Anterior cingulate cortex (tissue), 58 donors: ENCODE measurements at places on chromosomes 13 and 19.

GRCh38 chr19:28426730-28427225 lies 786.2 kb downstream of the UQCRFS1 start:
- DNase-seq = no peak

DNA sequence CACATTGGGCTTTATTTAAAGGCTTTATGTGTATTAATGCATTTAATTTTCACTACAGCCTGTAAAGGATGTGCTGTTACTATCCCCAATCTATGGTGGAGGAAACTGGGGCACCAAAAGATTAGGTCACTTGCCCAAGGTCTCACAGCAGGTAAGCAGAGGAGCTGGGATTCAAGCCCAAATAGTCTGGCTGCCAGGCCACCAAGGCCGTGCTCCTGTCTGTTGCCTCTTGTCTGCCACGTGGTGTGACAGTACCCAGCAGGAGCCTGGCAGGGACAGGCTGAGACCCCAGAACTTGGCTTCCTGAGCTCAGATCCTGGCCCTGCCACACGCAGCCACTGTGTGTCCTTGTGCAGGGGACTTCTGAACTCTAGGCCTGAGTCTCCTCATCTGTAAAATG lies 4.5 kb downstream of the NTN5 start:
- DNase-seq = no peak

DNA sequence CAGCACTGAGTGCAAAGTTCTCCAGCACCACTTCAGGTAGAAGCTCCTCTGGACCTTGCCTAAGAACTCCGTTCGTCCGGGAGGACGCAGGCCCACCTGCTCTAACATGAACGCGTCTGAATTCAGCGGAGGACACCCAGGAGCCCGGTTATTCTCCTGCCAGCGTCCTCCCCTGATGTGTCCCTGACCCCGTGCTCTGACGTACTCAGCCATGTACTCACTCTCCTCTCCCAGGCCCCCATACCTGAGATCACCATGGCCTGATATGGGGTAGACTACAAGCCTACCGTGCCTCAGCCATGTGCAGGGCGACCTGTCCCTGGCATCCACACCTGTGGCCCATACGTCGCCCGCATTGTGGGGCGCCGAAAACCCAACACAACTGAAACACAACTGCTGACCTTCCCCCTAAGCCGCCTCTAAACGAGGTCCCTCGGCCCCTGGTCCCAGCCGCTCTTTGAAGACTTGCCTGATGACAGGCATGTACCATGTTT lies 744 bp upstream of the ZNF584 start:
- no peak for DNase-seq

DNA sequence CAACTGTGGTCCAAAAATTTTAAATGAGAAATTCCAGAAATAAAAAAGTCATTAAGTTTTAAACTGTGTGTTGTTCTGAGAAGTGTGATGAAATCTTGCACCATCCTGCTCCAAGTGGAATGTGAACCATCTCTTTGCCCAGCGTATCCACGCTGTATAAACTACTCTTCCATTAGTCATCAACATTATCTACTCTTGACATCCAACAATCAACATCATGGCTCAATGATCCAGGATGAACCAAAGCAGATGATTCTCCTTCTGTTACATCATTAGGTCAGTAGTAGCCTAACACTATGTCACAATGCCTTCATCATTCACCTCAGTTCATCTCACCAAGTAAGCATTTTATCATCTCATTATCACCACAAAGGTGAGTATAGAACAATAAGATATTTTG lies 55.3 kb downstream of the SUCLA2 start:
- DNase-seq = no peak

- no peak for DNase-seq
Observed at GRCh38 chr13:49165798-49166752, 54.1 kb upstream of the MLNR start.

GRCh38 chr13:41565216-41565615 lies 107.9 kb downstream of the RGCC start:
- DNase-seq = no peak

GRCh38 chr19:6362027-6362350 lies 658 bp downstream of the CLPP start:
- no peak for DNase-seq

DNA sequence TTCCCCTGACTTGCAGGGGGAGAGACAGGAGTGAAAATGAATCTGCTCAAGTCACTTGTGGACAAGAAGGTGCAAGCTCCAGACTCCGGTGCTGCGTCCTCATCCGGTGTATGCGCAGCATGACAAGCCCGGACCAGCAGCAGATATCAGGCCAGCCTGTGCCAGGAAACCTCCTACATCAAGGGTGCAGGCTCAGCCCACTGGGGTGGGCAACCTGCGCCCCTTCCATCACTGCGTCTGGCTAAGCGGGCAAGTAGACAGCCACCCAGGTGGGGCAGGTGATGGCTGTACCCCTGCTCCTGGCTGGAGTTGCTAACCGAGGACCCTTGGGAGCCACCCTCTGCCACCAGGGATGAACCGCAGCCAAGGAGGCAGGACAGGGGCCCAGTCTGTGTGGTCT lies 32.9 kb upstream of the SLC15A1 start:
- DNase-seq = no peak

- DNase-seq = no peak
Observed at GRCh38 chr19:13463296-13463695, 43.0 kb downstream of the CACNA1A start.

DNA sequence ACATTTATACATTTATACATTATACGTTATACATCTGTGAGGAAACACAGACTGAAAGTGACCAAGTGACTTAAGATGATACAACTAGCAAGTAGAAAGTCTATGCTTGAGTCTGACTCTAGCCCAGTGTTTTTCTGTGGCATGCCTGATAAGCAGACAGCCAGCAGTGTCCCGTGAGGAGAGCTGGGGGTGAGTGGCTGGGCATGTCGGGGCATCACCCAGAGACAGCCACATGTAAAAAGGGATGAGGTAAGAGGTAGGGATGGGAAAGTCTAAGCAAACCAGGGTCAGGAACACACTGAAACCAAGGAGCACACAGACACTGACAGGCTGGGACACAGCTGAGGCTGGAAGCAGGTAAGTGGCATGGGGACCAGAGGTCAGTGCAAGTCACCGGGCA lies 333.2 kb downstream of the FOXO1 start:
- no peak for DNase-seq

GRCh38 chr13:92412481-92412880 lies 814.1 kb upstream of the GPC6 start:
- DNase-seq = no peak

DNA sequence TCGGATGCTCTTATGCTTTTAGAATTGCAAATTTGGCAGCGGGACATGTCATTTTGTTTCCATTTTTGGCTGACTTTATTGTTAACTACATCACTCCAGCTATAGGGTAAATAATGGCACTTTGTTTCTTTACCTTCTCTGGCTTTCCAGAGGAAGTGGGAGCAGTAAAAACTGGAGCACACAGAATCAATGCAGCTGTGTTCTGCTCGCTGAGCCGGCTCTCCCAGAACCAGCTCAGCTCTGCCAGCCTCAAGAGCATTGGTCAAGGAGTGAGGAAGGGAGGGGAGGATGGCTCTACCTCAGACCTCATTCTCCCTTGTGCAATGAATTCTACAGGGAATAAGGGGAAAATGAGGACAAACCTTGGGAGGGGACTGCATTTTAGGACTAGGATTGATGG lies 50.5 kb upstream of the SPATA13 start:
- DNase-seq = no peak

DNA sequence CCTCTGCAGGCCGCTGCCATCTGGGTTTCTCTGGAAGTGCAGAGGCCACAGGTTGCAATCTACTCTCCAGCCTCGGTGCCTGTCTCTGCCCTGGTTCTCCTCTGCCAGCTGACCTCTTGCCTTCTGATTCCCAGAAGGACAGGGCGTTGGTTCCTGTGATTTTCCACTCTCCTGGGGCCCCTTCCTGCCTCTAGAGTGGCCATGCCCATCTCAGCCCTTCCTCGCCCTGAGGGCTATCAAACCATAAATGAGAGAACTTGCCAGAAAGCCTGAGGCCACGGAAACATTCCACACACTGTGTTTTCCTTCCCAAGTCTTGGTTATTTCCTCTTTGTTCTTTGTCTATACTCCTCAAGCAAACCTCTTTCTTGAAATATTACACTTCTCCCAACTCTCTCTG lies 146.2 kb downstream of the SHISA2 start:
- no peak for DNase-seq

DNA sequence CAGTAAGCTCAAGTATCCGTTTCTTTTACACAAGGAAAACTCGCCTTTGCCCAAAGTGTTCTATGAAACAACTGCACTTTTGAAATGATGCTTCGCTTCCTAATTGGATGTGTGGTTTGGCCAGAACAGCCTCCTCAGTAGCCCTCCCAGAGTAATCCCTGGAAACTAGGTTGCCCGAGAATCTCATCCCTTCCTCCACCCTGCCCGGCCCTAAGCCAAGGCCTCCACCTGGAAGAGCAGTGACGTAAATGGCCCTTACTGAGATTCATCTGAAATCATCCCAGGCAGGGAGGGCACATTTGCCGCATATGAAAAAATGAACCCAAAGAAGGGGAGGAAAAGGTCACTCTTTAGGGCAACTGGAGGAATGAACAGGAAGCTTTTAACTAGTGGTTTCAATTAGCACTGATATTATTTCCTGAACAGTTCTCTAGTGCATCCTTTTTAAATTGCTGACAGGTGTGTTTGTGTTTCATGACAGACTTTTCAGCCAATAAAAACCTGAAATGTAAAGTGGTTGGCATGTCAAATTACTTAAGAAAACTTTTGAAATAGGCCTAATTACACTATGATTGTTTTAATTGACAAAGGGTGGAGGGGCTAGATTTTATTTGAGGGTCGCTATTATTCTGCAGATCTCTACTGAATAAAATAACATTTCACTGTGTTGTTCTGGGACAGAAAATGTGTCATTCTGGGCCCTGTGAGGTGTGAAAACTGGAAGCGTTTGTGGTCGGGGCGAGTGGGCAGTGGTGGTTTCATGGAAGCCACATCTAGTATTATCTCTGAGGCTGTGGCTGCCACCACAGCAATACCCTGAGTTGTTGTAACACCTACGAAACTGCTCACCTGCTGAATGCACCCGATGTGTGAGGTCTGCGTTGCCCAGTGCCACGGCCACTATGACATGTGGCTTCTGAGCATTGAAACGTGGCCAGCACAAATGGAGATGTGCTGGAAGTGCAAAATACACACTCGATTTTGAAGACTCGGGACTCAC lies 112.1 kb downstream of the ZIC5 start:
- DNase-seq = no peak

- DNase-seq = no peak
Observed at GRCh38 chr13:47076500-47076899, 179.6 kb upstream of the HTR2A start.

DNA sequence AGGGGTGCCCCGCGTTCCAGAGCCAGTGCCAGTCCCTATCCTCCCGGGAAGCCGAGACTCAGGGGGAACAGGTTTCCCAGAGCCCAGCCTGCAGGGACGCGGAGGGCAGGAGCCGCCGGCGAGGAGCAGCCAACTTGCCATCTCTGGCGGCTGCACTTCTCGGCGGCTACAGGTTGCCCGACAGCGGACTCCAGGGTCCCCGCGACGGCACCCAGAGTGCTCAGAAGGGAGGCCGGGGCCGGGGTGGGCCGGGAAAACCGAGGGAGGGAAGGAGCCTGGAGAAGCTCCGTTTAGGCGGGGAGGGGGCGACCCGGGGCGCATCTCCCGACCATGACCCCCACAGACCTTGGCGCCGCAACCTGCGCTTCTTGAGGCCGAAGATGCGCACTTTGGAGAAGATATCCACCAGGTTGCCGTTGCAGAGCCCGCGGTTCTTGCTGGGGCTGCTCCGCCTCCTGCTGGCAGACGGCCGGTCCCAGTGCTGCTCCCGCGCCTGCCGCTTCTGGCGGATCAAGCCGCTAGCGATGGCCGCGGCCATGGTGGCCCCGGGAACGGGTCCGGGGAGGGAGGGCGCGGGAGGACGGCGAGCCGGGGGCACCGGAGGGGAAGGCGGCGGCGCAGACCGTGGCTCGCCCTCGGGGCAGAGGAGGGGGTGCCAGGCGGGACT lies 463.8 kb downstream of the ITGBL1 start:
- no peak for DNase-seq

- DNase-seq = no peak
Observed at GRCh38 chr13:36366031-36366430, 19.8 kb upstream of the SPART start.

- DNase-seq = no peak
Observed at GRCh38 chr13:47372751-47373150, 475.9 kb upstream of the HTR2A start.

GRCh38 chr13:40777166-40777808 lies 6.3 kb upstream of the MRPS31 start:
- no peak for DNase-seq

DNA sequence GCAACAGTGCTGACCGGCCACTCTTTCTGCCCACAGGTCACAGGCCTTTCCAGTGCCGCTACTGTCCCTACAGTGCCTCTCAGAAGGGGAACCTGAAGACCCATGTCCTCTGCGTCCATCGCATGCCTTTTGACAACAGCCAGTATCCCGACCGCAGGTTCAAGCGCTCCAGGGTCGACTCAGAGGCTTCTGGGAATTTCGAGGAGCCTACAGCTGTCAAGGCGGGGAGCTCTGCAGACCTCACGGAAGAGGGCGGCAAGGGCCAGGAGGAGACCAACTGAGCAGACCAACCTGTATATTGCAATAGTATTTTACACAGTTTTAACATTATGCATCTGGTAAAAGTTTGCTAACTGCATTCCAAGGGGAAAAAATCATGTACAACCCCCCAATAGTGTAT lies 338.5 kb downstream of the ZNF536 start:
- no peak for DNase-seq
